ENCODE measurements at places on chromosomes 3 and 15.

- DNase-seq, result no peak
These were observed 94.4 kb downstream of the DNASE1L3 start for GRCh38 chr3:58116161-58116955.

GRCh38 chr3:194007592-194008337 is 128.2 kb upstream of the HES1 start:
- no peak for DNase-seq

DNA sequence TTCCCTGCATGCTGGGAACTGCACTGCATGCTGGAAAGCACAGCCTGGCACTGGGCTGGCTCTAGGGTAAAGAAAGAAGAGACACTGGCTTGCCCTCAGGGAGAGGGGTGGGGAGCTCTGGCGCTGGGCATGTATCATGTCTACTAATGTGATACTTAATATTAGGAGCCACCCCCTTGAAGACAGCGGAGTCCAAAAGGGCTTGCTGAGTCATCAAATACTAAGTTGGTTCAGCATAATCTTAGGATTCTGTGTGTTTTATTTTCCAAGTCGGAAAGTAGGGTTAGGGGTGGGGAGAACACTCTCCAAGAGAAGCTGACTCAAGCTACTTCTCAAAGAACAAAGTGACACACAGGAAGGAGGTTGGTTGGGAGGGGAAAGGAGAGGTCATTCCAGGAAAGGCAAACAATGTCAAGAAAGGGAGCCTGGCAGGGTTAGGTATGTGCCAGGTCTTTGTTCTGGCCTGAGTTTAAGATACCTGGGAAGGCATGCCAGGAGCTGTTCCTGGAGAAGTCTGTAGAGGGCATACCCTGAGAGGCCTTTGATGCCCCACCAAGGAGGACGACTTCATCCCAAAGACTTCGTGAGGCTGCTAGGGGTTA is 237.8 kb upstream of the NR2E3 start:
- no peak for DNase-seq

- no peak for DNase-seq
These were observed 102.3 kb downstream of the MYRIP start for GRCh38 chr3:39911465-39912309.

GRCh38 chr15:70556151-70556741 is 207.1 kb downstream of the UACA start:
- no peak for DNase-seq

DNA sequence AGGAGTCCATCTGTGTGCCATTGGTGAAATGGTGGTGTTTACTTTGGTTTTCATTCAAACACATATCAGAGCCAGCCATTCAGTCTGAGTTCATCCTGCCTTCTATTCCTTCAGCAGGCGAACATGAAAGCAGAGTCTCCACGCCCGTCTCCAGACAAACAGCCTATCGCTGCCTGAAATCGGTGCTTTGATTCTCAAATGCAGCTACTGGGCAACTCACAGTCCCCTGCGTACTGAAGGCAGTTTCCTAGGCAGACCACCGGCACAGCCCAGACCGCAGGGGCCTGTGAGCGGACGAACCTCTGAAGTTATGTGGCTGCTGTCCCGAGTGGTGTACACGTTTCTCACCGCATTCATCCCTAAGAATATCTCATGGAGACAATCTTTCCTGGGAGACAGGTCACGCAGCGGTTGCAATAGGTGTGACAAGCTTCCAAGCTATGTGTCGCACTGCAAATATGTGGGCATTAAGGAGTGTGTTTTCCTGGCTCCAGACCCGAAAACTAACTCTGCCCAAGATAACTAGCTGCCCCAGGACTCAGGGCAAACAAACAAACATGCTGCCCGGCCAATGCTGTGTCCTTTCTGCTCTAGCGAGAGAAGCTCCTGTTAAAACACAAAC is 16.9 kb upstream of the RYR3 start:
- no peak for DNase-seq

- no peak for DNase-seq
These were observed 483.2 kb downstream of the RBMS3 start for GRCh38 chr3:29764041-29764440.

- DNase-seq, result no peak
These were observed 14.0 kb upstream of the TOPBP1 start for GRCh38 chr3:133675631-133676335.

DNA sequence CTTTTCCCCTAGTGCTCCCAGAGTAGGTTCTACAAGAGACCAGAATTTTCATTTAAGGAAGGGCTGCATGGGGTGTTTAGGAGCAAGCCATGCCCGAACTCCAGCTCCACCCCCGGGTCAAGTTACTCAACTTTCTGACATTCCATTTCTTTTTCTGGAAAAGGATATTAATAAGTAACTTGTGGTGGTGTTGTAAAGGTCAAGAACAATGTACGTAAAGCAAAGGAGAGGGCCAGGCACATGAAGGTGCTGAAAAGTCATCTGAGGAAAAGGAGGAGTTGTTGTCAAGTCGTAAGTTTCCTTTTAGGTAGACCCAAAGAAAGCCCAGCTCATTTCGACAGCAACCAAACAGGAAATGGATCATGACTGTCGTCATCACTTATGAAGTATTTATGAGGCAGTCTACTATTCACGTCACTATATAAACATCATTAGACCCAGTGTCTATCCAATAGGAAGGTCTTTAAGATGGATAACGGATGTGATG is 319.6 kb upstream of the IL12A start:
- DNase-seq, result no peak

GRCh38 chr3:169020371-169020770 is 643.1 kb downstream of the MECOM start:
- no peak for DNase-seq

DNA sequence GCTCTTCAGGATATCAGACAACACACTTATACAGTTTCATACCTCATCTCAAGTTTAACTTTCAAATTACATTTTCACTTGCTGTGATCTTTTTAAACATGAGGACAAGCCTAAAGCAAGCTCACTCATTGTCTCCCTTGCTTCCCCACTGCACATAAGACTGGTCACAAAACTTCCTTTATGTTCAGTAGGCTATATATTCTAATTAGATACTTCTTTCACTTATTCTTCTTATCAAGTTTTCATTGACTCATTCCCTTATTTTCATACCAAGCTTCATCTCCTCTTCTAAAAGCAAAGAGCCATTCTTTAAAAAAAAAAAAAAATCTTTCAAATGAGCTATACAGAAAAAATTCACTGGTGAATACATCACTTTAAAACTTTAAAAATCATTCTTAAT is 62.6 kb downstream of the ESYT3 start:
- no peak for DNase-seq

- no peak for DNase-seq
These were observed 438 bp downstream of the SHOX2 start for GRCh38 chr3:158105710-158106253.

DNA sequence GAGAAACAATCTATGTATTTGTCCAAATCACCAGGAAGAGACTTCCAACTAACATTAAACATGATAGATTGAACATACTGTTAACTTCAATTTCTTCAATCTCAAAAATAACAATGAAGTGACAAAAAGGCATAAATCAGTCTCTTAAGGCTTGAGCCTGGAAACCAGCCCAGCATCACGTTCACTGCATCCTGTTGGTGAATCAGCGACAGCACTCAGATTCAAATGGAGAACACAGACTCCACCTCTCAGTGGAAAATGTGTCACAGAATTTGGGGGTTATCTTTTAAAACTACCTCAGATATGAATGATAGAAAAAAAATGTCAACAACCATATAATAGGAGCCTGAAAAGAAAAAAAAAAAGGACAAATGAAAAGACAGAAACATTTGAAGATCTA is 212.0 kb downstream of the MINAR1 start:
- no peak for DNase-seq

DNA sequence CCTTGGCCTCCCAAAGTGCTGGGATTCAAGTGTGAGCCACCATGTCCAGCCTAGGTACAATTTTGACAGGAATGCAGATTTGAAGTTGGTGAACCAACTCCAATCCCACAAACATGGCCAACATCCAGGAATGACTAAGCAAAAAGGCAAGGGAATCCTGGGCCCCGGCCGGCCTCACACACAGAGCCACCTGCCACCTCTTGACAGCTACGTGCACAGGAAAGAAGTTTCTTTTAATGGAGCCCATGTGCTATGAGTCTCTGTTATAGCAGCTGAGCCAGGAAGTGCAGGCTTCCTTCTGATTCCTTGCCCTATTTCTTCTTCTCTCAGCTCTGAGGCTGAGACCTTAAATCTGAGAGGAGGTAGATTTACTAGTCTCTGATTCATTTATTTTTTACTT is 8.8 kb downstream of the TMEM40 start:
- DNase-seq, result no peak

DNA sequence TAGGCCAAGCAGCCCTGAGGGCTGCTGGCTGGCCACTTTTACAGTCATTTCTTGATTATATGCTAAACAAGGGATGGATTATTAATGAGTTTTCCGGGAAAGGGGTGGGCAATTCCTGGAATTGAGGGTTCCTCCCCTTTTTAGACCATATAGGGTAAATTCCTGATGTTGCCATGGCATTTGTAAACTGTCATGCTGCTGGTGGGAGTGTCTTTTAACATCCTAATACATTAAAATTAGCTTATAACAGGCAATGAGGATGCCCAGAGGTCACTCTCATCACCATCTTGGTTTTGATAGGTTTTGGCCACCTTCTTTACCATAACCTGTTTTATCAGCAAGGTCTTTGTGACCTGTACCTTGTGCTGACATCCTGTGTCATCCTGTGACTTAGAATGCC is 11.7 kb upstream of the PYDC2 start:
- DNase-seq, result no peak

DNA sequence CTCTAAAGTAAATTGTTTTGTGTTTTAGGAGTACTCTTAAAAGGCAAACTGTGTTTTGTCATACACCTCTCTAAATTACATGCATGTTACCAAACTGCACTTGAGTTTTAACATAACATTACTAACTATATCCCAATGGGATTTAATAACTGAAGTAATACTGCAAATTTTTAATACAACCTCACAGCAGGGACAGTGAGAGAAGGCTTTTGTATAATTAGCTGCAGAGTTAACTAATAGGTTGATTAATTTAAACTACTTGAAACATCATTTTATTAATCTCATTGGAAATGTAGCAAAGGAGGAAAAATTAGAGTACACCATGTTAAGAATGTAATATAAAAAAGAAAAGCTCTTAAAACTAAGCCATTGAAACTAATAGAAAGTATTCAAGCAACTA is 417.3 kb downstream of the CADM2 start:
- no peak for DNase-seq

DNA sequence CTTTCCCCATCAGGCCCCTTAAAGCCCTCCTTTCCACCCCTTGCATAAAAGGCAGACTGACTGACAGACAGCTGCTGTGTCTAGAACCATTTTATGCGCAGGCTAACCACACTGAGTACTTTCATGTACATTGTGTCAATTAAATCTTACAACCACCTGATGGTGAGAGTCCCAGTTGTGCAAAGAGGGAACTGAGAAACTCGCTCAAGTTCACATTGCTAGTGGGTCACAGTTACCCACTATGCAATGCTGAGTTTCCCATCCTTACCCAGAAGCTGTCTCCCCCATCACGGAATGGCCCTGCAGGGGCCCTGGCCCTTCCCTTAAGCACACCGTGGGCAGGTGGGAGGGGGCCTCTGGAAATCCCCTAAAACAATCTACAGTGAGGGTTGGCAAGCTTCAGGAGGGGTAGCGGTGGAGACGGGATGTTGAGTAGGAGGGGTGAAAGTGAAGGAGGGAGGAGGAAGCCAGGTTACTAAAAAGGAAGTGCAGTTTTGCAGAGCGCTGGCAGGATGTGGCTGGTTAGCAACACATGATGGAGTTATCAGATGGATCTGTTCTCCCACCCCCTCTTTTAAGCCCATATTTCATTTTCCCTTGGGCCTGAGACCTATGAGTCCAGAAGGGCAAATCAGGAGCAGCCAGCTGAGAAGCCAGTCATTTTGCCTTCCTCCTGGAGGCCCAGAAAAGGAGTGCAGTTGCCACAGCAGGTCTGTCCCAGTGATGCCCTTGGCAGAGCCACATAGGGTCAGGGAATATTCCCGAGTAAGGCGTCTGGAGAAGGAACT is 30.0 kb downstream of the STARD5 start:
- DNase-seq, result peak; percentile 78

DNA sequence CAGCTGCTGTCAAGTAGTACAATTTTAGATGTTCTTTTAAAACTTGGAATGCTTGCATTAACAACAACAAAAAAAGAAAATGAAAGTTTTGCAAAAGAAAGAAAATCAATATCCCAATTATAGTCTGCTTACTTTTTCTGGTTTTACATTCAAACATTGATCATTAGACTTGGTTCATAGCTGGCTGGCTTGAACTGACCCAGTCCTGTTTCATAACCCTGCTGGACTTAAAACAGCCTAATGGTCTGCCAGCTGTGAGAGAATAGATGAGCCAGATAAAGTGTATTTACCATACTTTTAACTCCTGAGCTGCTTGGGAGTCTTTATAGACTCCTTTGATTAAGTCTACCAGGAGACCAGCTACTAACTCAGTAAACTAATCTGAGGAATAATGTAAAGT is 59.2 kb downstream of the PIAS1 start:
- no peak for DNase-seq

- DNase-seq, result no peak
These were observed 28.2 kb downstream of the UBE3A start for GRCh38 chr15:25410649-25411048.

Data from GDM1 (cell line).